ENCODE measurements at places on chromosomes 7 and 10.
A peak's percentile ranks its signal among the peaks of the same experiment; 100 is the strongest.

DNA sequence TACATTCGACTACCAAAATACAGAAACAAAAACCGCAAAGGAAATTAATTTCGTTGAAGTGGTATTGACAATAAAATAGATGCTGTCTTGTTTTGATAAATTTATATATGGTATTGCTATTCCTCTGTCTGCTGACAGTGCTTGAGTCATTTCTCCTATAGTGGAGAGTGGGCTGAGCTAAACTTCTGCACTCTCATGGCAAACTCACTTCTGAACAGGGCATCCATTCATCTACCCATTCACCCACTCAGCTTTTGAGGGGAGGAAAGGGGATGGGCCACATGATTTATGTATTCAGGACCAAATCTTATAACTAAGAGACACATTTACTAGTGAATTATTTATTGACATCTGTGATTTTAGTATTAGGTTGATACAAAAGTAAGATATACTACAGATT, 137.6 kb upstream of the PLXNA4 start:
- DNase-seq = no peak

DNA sequence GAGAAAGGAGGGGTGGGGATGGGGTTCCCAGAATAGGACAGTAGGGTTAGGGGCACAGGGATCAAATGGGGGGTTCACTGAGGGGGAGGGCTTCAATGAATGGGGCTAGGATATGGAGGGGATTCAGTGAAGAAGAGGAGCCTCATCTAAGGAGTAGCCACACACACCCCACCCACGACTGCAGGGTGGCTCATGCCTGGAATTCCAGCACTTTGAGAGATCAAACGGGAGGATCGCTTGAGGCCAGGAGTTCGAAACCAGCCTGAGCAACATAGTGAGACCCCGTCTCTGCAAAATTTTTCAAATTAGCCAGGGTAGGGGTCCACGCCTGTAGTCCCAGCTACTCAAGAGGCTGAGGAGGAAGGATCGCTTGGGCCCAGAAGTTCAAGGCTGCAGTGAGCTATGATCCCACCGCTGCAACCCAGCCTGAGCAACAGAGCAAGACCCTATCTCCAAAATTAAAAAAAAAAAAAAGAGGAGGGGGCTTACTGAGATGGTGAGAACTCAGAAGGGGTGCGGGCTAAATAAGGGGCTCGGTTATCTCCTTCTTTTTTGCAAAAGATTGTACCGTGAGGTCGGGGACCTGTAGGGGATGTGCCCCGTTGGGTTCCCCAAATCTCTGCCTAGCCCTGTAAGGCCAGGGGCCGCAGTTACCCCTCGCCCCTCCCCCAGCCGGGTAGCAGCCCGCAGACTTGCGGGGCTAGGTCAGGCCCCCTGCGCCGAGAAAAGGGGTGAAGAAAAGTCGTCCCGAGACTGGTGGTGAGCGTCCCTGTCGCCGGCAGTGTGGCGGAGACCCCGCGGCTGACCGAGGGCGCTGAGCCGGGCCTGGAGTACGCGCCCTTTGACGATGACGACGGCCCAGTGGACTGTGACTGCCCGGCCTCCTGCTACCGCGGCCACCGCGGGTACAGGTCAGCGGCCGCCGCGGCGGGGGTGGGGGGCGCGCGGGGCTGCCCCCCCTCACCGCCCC, 43.1 kb upstream of the HSPB1 start:
- DNase-seq = no peak

GRCh38 chr7:25889765-25890164, 262.2 kb upstream of the NFE2L3 start:
- DNase-seq = no peak

GRCh38 chr10:88926566-88927415, 25.8 kb downstream of the ACTA2 start:
- peak; percentile 90 for DNase-seq

DNA sequence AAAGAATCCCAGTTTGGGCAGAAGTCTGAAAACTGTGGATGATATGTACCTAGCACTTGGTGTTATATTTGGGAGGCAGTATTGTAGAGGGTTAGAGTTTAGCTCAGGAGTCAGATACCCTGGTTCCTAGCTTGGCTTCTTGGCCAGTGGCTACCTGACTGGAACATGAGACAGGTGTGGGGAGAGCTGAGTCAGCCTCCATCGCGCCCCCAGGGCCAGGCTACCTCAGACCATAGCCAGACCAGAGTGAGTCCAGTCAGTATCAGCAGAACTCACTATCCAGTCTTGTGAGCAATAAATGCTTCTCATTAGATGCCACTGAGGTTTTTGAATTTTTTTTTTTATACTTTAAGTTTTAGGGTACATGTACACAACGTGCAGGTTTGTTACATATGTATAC, 26.0 kb downstream of the CYP3A5 start:
- DNase-seq = no peak

GRCh38 chr7:105191331-105191730, 177.3 kb downstream of the KMT2E start:
- no peak for DNase-seq

GRCh38 chr10:4353964-4354363, 472.0 kb upstream of the AKR1E2 start:
- DNase-seq = no peak

GRCh38 chr7:57370066-57370738, 79.8 kb upstream of the ZNF716 start:
- DNase-seq = no peak

GRCh38 chr7:150797661-150798060, 2.5 kb downstream of the TMEM176B start:
- DNase-seq = no peak

- no peak for DNase-seq
Measured at GRCh38 chr7:123440101-123440548, 94.3 kb downstream of the IQUB start.

DNA sequence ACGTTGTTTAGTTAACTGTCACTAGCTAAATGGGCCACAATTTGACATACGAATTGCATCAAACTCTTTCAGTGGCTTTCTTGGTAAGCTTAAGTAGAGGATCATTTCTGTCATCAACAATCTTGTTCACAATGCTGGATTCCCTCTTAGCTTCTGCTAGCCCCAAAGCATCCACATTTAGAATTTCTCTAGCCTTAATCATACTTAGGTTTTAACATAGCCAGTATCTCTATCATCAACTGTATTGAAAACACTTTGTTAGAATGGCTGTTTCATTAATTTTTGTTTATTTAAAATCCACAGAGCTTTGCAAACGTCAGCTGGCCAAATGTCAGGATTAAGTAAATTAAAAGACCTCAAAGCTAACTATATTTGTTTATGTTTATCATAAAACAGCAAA, 41.1 kb downstream of the ABRAXAS2 start:
- DNase-seq = no peak

DNA sequence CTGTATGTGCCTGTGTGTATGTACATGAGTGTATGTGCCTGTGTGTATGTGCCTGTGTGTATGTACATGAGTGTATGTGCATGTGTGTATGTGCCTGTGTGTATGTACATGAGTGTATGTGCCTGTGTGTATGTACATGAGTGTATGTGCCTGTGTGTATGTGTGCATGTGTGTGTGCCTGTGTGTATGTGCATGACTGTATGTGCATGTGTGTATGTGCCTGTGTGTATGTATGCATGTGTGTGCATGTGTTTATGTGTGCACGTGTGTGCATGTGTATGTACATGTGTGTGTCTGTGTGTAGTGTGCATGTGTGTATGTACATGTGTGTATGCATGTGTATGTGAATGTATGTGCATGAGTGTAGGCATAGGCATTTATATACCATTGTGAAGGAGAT, 274.8 kb downstream of the ADARB2 start:
- no peak for DNase-seq

- no peak for DNase-seq
Measured at GRCh38 chr7:116218747-116219146, 8.4 kb downstream of the TES start.

- DNase-seq = no peak
Measured at GRCh38 chr10:105743343-105744056, 1102.4 kb downstream of the SORCS3 start.

DNA sequence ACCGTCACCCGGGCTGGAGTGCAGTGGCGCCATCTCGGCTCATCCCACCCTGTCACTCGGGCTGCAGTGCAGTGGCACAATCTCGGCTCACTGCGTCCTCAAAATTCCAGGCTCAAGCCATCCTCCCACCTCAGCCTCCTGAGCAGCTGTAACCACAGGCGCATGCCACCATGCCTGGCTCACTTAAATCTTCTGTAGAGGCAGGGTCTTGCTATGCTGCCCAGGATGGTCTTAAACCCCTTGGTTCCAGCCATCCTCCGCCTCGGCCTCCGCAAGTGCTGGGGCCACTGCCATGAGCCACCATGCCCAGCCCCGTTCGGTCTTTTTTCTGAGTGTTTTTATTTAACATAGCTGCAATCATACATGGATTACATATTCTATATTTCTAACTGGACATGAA, 30.6 kb downstream of the ZFAND2A start:
- DNase-seq = no peak

DNA sequence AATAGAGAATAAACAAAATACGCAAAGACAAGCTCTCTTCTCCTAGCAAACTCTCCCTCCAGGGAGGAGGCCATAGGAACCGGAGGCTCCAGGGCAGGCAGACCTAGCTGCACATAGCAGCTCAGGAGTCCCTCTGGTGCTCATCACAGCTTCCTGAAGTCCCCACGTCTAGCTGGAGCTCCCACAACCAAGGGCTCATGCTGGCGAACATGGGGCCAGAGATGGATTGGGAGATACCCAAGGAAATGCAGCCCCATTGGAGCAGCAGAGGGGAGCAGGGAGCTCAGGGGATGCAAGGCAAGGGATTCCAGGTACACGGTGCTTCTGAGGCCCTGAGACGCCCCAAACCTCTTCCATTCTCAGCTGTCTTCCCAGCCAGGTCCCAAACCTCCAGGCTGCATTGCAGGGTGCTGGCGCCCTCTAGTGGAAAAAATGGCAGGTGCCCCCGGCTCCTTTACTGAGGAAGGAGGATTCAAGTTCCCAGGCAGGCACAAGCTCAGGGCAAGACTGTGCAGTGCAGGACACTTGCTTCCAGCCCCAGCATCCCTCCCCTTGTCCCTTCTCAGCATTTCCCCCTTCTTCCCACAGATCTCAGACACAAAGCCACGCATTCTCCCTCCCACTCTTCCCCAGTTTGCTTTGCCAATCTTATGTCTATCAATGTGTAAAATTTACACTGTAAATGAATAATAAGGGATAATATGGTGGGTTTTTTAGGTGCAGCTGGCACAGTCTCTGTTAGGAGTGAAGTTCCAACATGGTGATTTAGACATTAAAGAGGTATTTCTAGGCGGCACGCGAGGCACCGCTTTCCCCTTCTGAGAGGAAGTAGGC, 46.2 kb downstream of the GPAM start:
- peak; percentile 21 for DNase-seq

- no peak for DNase-seq
Measured at GRCh38 chr10:32963096-32963495, 5.1 kb upstream of the ITGB1 start.

DNA sequence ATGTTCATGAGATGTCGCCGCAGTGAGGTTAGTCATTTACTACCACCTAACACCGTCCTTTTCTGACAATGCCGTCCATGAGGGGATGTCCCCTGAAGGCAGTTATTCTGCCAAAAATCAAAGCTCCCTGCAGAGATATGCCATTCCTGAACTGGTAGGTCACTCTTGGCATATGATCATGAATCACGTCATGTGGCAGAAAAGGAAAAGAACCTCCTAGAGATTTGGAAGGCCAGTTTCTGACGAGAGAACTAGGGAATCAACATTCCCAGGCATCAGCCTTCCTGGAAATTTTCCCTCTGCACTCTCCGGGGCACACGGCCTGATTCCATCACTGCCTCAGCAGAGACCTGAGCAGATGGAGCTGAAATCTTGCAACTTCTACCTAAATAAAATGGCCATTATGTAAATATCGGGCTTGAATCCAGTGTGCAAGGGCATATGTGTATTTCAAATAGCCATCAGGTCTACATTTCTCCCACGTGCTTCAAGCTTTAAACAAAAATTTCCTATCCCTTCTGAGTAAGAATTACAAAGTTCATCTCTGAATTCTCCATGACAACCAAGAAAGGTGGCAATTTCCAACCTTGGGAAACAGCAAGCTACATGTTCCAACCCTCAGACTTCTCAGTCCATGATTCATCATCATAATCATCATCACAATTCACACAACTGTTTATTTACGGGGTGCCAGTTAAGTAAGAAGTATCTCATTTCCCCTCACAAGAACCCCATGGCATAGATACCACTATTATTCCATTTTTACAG, 46.5 kb downstream of the AMPH start:
- DNase-seq = peak; percentile 20

GRCh38 chr7:128892521-128893250, 17.8 kb downstream of the KCP start:
- DNase-seq = no peak

DNA sequence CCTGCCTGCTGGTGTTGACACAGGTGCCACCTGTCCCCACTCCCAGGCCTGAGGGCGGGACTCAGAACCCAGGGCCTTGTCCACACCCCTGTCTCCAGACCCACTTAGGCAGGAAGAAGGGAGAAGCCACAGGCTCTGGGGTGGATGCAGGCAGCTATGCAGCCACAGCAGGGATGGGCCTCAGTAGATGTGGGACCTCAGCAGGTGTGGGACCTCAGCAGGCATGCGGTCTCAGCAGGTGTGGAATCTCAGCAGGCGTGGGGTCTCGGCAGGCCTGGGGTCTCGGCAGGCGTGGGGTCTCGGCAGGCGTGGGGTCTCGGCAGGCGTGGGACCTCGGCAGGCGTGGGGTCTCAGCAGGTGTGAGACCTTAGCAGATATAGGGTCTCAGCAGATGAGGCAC, 118.0 kb upstream of the PITRM1 start:
- no peak for DNase-seq

GRCh38 chr7:156823435-156823834, 69.5 kb downstream of the LMBR1 start:
- peak; percentile 3 for DNase-seq

- no peak for DNase-seq
Measured at GRCh38 chr7:100867776-100868485, 744 bp downstream of the TRIP6 start.

- DNase-seq = no peak
Measured at GRCh38 chr7:123148813-123149212, 51.0 kb downstream of the SLC13A1 start.

- DNase-seq = no peak
Measured at GRCh38 chr10:122669842-122670241, 29.8 kb downstream of the C10orf120 start.

- DNase-seq = no peak
Measured at GRCh38 chr7:23645822-23646221, 34.2 kb upstream of the FAM221A start.

- no peak for DNase-seq
Measured at GRCh38 chr10:117218654-117219053, 21.4 kb downstream of the KCNK18 start.

- no peak for DNase-seq
Measured at GRCh38 chr7:151384776-151385625, 24.8 kb downstream of the WDR86 start.

DNA sequence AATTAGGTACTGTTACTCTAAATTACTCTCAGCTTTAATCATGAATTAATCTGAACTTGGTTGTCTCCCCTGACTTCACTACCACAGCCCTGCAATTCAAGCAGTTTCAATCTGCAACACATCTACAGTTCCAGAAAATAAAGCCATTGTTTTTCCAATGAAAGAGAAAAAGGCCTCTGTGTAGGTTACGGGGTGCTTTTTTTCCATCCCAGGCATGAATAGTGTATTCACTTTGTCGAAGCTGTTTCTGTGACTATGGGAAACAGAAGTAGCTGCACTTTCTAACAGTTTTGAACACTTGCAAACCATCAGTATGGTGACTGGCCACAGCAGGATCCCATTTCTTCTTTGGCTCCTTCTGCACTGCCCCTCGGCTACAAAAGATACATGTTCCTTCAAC, 460.2 kb downstream of the GRM8 start:
- no peak for DNase-seq

Measured in fibroblast of the conjunctiva (primary cell).